NCI-H1048 (cell line): ENCODE measurements at places on chromosomes 16 and 17.

DNA sequence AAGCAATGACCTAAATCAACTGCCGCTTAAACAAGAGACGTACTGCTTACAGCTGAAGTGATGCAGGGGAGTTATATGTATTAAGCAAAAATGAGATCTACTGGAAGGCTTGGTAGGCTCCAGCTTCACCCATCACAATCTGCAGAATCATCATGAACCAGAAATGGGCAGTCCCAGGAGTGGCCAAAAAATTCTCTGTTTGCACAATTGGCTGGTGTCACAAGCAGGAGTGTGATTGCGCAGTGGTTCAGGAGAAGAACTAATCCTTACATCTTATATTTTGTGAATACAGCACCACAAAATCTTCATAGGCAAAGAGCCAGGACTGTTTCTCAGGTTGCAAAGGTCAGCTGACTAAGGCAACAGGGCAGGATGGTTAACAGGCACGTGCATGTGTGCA is 75.9 kb downstream of the CES1 start:
- DNase-seq = no peak

DNA sequence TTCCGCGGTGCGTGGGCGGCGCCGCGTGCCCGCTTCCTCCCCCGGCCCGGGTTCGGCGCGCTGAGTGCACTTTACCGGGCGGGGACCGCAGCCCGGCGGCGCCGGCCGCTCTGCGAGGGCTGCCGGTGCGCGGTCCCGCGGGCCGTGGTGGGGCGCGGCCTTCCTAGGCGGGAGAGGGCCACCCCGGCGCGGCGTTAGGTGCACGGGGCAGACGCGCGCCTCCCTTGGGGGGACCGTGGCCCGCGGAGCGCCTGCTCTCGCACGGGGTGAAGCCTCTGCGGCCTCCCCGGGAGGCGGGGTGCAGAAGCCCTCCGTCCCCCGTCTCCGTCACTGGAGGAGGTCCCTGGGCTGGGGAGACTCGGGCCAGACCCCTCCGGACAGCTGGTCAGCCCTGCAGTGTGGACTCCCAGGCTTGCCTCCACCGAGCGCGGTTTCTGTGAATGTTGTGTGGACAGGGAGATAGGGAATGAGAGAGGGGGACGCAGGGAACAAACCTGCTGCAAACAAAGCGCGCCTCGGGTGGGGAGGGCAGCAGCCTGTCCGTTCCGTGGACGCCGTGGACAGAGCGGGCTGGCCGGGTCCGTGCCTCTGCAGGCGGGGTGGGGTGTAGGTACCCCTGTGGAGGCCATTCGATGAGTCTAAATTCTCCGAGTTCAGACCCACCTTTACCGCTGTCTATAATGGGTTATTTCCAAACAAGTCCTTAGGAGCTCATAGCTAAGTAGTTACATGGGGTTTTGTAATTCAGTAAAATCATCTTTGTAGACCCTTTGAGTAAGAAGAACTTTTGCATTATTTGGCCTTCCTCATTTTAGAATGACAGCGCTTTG is 721 bp downstream of the TBCD start:
- no peak for DNase-seq

DNA sequence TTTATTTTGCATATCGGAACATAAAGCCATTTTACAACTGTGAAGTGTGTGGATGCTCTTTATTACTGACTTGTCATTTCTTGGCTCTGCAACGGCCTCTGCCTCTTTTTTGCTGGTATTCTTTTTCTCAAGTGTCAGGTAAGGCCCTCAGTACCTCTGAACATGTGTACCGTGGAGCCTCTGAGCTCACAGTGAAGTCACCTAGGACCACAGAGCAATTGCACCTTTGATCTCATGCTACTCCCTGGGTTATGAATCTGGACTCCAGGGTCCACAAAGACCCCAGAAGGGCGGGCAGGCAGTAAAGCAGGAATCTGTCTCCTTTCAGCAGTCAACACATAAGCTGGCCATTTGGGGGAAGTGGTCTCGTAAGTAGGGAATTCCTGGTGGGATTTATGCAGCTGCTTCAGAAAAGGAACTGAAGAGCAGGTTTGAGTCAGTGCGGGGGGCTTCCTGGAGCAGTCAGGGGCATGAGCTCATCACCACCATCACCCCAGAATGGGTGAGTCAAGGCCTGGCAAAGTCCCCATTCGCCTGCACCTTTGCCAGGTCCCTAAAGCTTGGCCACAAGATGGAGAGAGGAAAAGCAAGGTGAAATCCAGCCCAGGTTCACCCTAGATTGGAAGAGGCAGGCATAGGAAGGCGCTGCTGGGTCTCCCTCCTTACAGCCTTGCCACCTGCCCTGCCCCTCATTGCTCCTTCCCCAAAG is 33.0 kb downstream of the TBX4 start:
- no peak for DNase-seq

DNA sequence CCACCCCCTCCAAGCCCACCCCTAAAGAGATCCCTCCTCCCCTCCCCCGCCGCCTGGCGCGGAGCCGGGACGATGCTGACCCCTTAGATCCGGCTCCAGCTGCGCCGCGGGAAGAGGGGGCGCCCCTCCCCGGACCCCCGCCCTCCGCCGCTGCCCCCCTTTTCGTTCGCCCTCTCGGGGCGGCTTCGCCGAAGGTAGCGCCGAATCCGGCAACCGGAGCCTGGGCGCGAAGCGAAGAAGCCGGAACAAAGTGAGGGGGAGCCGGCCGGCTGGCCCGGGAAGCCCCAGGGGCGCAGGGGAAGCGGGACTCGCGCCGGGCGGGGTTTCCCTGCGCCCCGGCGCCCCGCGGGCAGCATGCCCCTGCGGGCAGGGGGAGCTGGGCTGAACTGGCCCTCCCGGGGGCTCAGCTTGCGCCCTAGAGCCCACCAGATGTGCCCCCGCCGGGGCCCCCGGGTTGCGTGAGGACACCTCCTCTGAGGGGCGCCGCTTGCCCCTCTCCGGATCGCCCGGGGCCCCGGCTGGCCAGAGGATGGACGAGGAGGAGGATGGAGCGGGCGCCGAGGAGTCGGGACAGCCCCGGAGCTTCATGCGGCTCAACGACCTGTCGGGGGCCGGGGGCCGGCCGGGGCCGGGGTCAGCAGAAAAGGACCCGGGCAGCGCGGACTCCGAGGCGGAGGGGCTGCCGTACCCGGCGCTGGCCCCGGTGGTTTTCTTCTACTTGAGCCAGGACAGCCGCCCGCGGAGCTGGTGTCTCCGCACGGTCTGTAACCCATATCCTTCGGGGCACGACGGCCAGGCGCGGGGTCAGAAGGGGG is 623 bp downstream of the CACNA1G start:
- DNase-seq = no peak

- DNase-seq = no peak
Observed at GRCh38 chr16:88812513-88813268, 963 bp upstream of the APRT start.
